Activated T-helper 2 cell treated with anti-CD3 and anti-CD28 coated beads, Interferon-gamma antibody, Interleukin-2, Interleukin-4, amounts not matched to agents 10 μg/mL and 5 μg/mL and 100 μg/mL, durations not matched to agents 14 hours and 24 hours and 36 hours (primary cell): ENCODE measurements at places on chromosomes 1 and 21.
A peak's percentile ranks its signal among the peaks of the same experiment; 100 is the strongest.

GRCh38 chr1:10767282-10767681, 29.2 kb downstream of the CASZ1 start:
- no peak for DNase-seq

DNA sequence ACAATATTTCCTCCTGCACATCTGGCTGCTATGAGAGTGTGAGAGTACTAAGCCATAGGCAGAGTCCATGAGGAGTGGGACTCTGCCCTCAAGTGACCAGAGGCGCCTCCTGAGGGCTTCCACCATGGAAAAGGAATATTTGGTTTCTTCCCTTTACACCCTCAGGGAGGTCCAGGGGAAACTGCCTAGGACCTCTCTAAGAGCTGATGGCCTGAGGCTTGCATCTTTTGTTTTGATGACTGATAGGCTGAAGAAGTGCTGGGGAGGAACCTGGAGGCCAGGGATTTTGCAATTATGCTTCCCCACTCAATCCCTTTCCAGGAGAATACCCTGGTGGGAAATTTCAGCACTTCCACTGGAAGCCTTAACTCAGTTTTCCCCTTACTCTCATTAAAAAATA, 111.0 kb downstream of the PBX1 start:
- DNase-seq: no peak

GRCh38 chr1:186272486-186272885, 102.6 kb downstream of the TPR start:
- DNase-seq: no peak

GRCh38 chr1:237355022-237355421, 313.0 kb downstream of the RYR2 start:
- no peak for DNase-seq

GRCh38 chr1:2306151-2306978, 78.2 kb downstream of the SKI start:
- DNase-seq: no peak

DNA sequence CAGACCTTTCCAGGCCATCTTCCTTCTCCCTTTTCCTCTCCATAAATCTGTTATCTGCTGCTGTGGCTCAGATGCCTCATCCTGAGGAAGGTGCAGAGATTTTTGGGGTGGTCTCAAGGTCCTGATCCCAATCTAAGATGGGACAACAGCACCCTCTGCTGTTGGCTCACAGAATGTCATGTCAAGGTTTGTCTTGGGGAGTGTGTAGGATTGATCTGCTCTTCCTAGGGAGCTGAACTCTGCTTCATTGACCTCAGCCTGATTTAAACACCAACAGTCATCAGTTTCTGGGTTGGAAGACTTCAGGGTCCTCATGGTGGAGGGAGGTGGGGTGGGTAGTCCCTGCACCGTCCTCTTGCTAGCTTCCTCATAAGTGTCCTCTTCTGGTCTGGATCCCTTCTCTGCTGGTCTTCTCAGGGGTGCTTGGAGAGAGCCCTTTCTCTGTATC, 62.8 kb upstream of the LAX1 start:
- peak; percentile 36 for DNase-seq

DNA sequence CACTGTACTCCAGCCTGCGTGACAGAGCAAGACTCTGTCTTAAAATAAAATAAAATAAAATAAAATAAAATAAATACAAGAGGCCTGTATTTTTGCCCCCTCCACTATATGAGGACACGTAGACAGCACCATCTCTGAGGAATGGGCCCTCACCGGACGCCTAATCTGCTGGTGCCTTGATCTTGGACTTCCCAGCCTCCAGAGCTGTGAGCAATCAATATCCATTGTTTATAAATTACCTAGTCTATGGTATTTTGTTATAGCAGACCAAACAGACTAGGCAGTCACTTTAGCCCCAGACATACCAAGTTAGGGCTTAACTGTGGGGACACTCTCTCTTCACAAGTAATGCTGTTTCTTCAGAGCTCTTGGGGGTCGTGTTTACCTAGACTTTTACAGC, 6.4 kb downstream of the ELAPOR1 start:
- DNase-seq: no peak

DNA sequence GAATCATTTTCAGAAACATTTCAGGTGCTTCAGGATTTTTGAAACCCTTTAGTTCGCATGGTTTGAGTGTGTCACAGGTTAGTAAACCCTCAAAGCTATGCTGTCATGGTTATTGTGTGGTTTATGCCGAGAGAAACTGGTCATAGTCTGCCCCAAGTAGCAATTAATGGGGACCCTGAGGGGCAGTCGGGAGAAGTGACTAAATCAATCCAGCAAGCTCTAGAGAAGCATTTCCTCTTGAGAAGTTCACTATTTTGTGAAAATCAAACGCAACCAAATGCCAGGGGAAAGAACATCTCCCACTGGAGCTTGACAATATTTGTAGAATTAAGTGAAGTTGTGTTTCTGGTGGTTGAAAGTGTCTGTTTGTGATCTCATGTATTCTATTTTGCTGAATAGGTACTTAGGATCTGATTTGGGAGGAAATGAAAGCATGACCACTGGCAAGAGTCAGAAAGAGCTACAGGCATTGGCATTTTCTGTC, 63.0 kb upstream of the BACH1 start:
- DNase-seq: no peak

- DNase-seq: peak; percentile 26
Observed at GRCh38 chr1:27658951-27659496, 13.0 kb downstream of the IFI6 start.

GRCh38 chr1:53327182-53327913, 522 bp downstream of the LRP8 start:
- peak; percentile 50 for DNase-seq

- no peak for DNase-seq
Observed at GRCh38 chr1:64110924-64111777, 92.3 kb upstream of the UBE2U start.
